ENCODE measurements at places on chromosomes 16 and 17.

DNA sequence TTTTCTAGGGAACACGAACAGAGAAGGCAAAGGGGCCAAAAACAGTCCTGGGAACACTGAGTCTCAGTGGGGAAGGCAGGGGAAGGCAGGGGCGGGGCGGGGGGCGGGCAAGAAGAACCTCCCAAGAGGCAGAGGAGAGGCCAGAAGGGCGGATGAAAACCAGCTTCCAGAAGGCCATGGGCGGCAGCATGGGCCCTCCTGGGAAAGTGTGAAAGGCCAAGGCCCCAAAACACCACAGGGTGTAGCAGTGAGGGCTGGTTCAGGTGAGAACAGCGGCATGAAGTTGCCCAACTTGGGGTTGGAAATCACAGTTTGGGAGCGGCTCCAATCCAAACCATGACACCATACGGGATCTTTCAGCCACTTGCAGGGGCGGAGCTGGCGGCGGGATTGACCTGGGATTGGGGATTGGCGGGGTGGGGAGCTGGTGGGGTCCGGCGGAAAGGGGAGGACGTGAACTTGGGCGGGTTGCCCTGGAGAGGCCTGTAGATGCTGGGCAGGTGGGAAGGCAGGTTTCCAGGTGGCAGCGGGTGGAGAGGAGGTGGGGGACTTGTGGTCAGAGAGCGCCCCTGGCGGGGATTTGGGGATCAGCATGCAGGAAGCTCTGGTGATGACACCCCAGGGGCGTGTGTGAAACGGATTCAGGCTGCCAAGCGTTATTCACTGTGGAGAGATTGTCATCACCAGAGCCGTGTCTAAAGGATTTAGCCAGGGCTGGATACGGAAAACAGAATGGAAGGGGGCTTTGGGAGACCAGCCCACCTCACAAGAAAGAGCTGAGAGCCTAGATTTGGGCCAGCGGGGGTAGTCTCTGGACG, 80.9 kb downstream of the ARHGAP23 start:
- DNase-seq: no peak

- DNase-seq: no peak
Measured at GRCh38 chr17:31249835-31250141, 47.3 kb downstream of the OMG start.

GRCh38 chr17:39812466-39812865, 51.6 kb downstream of the IKZF3 start:
- DNase-seq: peak; percentile 80

DNA sequence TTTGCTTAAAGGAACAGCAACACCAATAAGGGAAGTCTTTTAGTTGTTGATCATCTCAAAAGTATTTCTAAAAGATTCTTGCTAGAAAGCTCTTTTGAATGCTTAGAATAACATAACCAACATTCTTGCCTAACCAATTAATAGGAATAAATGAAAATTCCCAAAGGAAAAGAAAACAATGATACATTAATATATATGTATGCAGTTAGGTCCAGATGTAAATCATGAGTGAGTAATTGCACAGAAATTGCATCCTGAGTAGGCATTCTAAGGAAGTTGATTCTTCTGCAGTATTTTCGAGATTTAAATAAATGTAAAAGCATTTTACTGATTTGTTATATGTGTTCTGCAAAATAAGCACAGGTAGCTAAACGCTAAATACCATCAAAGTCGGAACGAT, 22.1 kb downstream of the COX10 start:
- no peak for DNase-seq
